ENCODE measurements at places on chromosomes 6 and 20. TPM values are rescaled to one million over a fixed set of nuclear protein-coding genes. Genes with fewer than 3 reads are reported as not detected.

The FAM209B gene
- total RNA-seq = not detected

The OOEP gene
- total RNA-seq = not detected

The ECT2L gene
- not detected for total RNA-seq

The DNAH8 gene
- not detected for total RNA-seq

The ADTRP gene
- total RNA-seq = 0.68 TPM

The CCR6 gene
- not detected for total RNA-seq

The QRSL1 gene
- 6.4 TPM for total RNA-seq

The APOM gene
- total RNA-seq = 4.4 TPM

The TLDC2 gene
- total RNA-seq = not detected

The MICA gene
- total RNA-seq = 13.4 TPM

The NFATC2 gene
- 6.5 TPM for total RNA-seq

The CLPSL1 gene
- total RNA-seq = not detected

The BEND6 gene
- 1.5 TPM for total RNA-seq

The HLA-DQA1 gene
- 6.6 TPM for total RNA-seq

The IDH3B gene
- 86.0 TPM for total RNA-seq

The RRP36 gene
- total RNA-seq = 61.0 TPM

The TUBB1 gene
- not detected for total RNA-seq

The TCF15 gene
- 3.4 TPM for total RNA-seq

The BIRC7 gene
- 3.9 TPM for total RNA-seq

The ADGRF4 gene
- total RNA-seq = not detected

The PKHD1 gene
- 1.1 TPM for total RNA-seq

The CCM2L gene
- total RNA-seq = 4.6 TPM

The CAP2 gene
- total RNA-seq = 11.5 TPM

The DEFB132 gene
- 10.4 TPM for total RNA-seq

The SOD2 gene
- 1,637 TPM for total RNA-seq

The ZFP57 gene
- not detected for total RNA-seq

The HSPA1L gene
- 0.65 TPM for total RNA-seq

The MLIP gene
- 5.5 TPM for total RNA-seq

The ARMH2 gene
- total RNA-seq = not detected

The L3MBTL3 gene
- total RNA-seq = 5.8 TPM

The SNAP91 gene
- total RNA-seq = not detected

The FAM83C gene
- total RNA-seq = not detected

The UQCC2 gene
- 9.9 TPM for total RNA-seq

The HDGFL1 gene
- total RNA-seq = not detected

The CASS4 gene
- total RNA-seq = 0.94 TPM

The RSPO3 gene
- total RNA-seq = 2.3 TPM

The MAN1A1 gene
- 462 TPM for total RNA-seq

The SNRPB2 gene
- 29.7 TPM for total RNA-seq

The MCHR2 gene
- not detected for total RNA-seq
